ENCODE measurements at places on chromosomes 2 and 18.

DNA sequence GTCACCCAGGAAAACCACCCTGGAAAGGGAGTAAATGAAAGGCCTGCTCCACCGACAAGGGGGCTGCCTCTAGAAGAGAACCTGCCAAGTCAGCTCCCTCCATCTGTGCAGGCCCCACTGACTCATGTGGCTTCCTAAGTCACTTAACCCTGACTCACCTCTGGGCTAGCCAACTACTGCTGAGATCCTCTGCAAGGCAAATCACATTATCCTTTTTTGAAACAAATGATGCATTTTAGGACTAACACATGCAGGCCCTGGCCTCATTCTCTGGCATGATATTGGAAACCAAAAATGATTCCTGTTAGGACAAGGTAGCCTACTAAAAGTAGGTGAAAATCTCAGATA lies 474.6 kb downstream of the EPHA4 start:
- DNase-seq: no peak

DNA sequence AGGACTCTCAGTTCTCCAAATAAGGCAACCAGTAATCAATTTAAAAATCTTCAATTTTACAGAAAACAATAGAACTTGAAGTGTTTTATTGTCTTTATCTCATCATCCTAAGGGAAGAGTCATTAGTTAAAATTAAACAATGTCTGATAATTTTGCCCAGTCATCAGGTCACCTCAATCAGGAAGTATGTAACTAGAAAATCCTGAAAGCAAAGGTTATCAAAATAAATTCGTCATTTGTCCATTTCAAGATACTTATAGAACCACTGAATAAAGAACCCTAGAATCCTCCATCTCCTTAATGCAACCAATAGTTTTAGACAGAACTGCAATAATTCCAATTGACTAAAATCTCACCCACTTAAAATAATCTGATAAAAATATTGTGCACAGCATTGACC lies 115.2 kb downstream of the NCKAP5 start:
- DNase-seq: no peak

DNA sequence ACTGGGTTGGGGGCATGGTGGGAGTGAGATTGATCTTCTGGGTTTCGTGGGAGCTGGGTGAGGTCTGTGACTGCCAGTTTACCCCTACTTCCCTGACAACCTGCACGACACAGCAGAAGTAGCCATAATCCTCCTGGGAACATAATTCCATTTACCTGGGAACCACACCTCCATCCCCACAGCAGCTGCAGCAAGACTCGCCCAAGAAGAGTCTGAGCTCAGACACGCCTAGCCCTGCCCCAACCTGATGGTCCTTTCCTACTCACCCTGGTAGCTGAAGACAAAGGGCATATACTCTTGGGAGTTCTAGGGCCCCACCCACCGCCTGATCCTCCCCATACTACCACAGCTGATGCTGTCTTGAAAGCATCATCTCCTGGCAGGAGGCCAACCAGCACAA lies 43.8 kb downstream of the FLACC1 start:
- DNase-seq: no peak

DNA sequence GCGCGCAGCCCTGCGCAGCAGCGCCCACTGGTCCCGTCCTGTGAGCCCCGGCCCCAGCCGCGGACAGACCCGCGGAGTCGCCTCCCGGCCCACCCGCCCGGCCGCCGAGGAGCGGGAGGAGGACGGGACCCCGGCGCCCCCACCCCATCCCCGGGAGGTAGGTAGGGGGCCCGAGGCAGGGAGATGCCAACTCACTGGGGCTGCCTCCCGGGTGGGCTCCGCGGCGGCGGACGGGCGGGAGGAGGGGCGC lies 160 bp downstream of the SPTBN1 start:
- no peak for DNase-seq

- DNase-seq: no peak
These were observed 165.5 kb downstream of the GCA start for GRCh38 chr2:162509288-162509968.
